NCI-H2081 (cell line): ENCODE measurements at places on chromosomes 7 and 10.

DNA sequence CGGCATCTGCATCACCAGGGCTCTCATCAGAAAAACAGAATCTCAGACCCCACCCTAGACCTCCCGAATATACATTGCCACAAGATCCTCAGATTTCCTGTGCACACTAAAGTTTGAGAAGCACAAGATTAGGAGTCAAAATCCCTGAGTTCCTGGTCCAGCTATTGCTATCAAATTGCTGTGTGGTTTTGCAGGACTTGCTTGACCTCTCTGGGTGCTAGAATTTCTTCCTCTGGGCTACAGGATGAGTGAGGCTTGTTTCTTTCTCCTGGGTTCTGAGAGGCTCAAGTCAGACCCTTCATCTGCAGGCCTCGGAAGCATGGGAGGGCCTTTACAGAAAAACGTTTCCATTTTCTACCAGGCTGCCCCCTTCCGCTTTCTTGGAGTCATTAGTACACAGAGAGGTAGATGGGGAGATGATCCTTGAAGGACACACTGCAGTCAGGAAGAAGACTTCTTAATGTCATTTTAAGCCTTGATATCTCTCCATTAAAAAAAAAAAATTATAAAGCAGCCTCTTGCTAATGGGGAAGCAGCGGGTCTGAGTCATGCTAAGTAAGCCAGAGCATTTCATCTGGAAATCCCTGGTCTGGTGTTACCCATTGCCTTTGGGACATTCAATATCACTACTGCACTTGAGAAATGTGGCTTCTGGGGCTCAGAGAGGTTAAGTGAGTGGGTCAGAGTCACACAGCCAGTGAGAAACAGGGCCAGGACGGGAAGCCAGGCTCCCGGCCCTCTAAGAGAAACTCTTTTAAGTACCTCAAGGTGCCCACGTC is 173.5 kb downstream of the KCNMA1 start:
- DNase-seq = no peak

DNA sequence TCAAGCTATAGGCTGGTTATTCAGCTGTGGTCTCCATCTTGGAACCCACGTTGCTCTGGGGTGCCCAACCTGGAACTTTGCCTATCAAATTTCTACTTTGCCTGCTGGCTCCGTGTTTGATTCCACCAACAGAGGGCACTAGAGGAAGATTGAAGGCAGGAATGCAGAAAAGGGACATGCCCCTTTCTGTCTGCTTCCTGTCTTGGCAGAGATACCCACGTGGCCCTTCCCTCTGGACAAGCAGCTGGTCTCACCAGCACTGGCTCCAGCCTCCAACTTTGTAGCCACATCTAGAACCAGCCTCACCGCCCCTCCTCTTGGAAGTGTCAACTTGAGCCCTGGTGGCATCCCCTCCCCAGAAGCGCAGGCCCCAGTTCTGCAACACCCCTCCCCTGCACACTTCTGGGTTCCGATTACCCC is 52.1 kb upstream of the ZNF438 start:
- peak; percentile 52 for DNase-seq

GRCh38 chr10:109920016-109920415 is 3.3 kb downstream of the XPNPEP1 start:
- DNase-seq = no peak

- no peak for DNase-seq
Measured at GRCh38 chr10:13978533-13979115, 352.1 kb downstream of the FRMD4A start.

- DNase-seq = no peak
Measured at GRCh38 chr7:129690701-129691100, 79.2 kb downstream of the NRF1 start.

GRCh38 chr10:46558392-46559185 is 2.1 kb upstream of the GPRIN2 start:
- no peak for DNase-seq

DNA sequence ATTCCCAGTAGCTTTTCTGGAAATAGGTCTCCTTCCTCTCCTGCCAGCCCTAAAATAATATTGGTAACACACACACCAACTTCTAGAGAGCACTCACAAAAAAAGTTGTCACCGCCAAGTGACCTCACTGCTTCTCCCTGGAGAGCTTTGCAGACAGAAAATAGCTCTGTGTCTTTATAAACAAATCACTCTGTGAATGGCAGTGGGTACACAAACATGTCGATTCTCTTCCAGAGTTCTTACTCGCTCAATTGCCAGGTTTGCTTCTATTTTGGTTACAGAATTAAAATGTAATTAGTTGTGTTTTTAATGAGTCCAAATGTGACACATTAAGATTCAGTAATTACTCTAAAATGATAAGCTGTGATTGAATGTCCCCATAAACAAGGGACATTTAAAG is 649.2 kb upstream of the C7orf33 start:
- DNase-seq = peak; percentile 40

DNA sequence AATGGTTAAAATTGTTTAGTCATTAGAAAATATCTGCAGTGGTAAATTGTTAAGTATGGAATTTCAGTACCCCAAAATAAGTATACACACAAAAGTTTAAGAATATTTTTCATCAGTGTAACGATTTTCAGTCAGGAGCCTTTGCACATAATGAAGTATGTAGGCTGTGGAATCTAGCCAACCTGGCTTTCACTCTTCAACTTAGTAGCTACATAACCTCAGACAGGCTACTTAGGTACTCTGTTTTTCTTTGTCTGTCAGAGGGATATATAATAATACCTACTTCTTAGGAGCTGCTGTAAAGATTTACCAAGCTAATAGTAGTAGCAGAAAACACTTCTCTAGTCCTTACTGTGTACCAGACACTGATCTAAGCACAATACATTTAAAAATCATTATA is 137.5 kb downstream of the ZEB1 start:
- DNase-seq = no peak

DNA sequence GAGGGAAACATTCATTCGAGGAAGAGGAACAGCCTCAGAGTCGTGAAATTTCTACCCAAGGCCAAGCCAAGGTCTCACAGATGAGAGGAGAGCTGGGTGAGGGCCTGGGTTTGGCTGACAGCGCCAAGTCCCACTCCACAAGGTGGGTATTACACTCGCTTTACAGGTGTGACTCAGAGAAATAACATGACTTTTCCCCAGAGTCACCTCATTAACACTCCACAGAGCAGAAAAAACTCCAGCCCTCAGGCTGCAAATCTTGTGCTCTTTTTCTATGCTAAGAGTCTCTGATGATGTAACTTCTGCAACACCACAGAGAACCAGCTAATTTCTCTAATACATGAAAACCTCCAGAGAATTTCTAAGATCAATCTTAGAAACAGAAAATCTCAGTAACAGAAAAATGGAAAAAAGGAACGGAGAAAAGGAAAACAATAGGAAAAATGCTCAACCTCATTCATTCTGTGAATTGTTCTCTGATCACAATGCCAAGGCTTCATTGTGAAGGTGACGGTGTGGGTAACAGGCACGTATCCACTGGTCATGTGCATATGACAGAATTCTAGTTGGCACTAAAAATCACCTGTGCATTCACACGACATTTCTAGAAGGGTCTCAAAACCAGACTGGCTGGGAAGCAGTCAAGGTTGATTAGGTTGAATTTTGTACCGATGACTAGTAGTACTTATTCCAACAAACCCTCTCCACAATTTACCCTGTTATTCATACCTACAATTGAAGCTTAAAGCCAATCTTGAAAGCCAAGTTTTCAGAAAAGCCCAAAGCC is 20.3 kb downstream of the YWHAG start:
- no peak for DNase-seq

DNA sequence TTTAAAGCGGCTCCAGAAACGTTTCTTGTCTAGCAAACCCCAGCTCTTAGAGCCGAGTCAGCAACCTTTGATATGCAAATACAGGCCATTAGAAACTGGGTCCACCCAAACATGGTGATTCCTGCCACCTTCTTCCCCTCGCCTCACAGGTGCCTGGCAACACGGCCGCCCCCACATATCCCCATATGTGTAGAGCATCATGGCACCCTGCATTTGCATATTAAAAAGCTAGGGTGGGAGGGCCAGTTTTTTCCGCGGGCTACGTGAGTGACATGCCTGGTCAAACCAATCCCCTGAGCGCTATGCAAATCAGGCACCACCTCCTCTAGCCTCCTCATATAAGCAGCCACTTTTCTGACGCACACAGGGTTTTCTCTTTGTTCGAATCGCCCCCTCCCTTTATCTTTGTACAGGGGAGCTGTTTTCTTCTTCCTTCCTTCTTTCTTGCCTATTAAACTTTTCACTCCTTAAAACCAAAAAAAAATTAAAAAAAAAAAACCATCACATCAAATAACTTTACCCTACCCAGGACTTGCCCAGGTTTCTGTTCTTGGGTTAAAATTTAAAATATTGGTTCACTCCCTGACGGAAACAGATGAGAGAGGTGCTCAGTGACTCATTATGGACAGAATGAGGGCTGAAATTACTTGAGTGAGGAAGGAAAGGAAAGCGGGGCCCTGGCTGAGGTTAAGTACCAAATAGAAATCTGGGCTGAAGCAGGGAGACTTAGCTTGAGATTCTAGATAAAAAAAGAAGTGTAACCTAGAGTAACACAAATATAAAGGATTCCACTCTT is 59.8 kb downstream of the COA1 start:
- DNase-seq = no peak

DNA sequence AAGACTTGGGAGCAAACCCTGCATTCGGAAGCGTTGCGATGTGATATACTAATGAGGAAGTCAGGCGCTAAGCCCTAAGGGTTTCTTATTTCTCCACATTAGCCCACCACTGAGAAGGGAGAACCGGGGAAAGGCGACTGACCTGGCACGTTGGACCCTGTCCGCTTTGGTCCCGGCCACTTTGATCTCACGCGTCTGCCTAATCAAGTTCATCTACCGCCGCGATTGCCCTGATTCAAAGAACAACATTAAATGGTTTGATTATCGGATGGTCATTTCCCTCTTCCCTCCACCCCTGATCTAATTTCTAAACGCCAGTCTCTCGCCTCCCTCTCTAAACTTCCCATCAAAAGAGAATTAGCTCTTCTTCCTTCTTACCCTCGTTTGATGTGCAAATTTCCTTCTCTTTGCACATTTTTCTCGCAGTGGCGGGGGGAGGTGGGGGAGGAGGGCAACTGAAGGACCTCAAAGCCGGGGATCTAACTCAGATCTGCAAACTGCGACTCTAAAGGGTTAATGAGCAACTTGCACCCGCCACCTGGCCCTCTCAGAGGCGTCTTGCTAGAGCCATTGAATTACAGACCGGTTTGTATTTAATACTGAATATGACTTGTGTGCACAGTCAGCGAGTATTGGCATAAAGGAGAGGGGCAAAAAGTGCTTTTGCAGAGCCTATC is 687 bp upstream of the DKK1 start:
- no peak for DNase-seq

- DNase-seq = no peak
Measured at GRCh38 chr7:27491534-27491933, 171.1 kb downstream of the HIBADH start.

DNA sequence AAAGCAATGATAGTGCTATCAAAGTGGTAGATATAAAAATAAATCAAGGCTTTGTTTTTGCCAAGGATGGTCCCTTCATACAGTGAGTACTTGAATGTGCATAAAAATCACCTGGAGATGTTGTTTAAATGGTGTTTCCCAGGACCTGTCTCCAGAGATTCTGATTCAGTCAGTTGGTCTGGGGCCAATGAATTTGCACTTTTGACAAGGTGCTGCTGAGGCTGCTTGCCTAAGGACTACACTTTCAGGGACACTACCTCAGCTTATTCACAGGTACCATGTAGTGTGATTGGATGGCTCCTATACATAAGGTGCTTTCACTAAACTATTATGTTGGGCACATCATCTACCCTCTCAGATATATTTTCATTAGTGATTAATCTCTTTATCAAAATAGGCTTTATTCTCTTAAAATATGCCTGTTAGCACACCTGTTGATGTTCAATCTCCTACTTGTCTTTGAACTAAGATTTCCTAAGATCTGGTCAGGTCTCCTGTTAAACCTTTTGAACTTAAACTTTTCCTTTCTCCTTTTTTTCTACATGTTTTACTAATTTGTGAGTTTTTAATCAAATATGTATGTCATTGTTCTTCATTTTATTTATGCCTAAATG is 24.3 kb downstream of the CAPZA2 start:
- DNase-seq = no peak

- peak; percentile 72 for DNase-seq
Measured at GRCh38 chr10:60399328-60399727, 9.7 kb upstream of the ANK3 start.
